ENCODE measurements at places on chromosomes 16 and 17. TPM values are rescaled to one million over a fixed set of nuclear protein-coding genes. Genes with fewer than 3 reads are reported as not detected.
A peak's percentile ranks its signal among the peaks of the same experiment; 100 is the strongest.

GRCh38 chr16:25063865-25064264, 47.7 kb upstream of the LCMT1 start:
- peak overlapping the region; percentile 15 for H3K27ac ChIP-seq
- H3K4me1 ChIP-seq = peaks cover 74% of the 10 kb centered on the region
- DNase-seq = no peak
- no peak overlapping the region for H3K4me3 ChIP-seq

- H3K4me1 ChIP-seq = no peaks in the 10 kb centered on the region
- no peaks in the 10 kb centered on the region for H3K27me3 ChIP-seq
- no peaks in the 10 kb centered on the region for H3K36me3 ChIP-seq
- no peak overlapping the region for H3K27ac ChIP-seq
- DNase-seq = no peak
These were observed 27.3 kb downstream of the ENDOV start for GRCh38 chr17:80442323-80442659.

KRT15 gene
- total RNA-seq = not detected

DNA sequence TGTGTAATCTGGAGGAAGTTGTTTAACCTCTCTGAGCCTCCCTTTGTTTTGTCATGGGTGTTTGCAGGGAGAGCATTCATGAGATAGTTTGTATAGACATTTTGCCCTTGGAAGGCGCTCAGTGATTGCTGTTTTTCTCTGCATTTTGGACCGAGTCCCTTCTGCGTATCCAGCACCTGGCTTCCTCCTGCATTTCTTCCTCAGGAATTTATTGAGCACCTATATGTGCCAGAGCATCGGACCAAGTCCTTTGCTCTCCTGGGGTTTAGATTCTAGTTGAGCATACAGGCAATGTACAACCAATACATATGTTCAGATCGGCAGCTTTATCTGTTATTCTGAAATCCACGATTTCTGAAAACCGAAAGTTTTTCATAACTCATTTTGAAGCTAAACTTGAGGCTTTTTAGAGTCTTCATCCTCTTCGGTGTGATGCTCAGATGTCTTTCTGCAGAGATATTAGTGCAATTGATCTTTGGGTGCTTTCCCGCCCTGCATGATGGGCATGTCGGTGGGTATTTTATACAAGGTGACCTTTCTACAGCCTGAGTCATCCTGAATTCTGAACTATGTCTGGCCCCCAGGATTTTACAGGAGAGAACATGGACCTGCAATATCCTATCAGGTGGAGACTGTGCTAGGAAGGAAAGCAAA, 4.1 kb downstream of the IL4R start:
- DNase-seq = no peak
- peaks cover 4% of the 10 kb centered on the region for H3K36me3 ChIP-seq
- peak overlapping the region; percentile 94 for H3K27ac ChIP-seq
- peaks cover 84% of the 10 kb centered on the region for H3K4me1 ChIP-seq
- H3K4me3 ChIP-seq = peak overlapping the region; percentile 18

TNFRSF17 gene
- total RNA-seq = 0.41 TPM

KRT20 gene
- total RNA-seq = 0.47 TPM
